ENCODE measurements at places on chromosomes 3 and 15. TPM values are rescaled to one million over a fixed set of nuclear protein-coding genes. Genes with fewer than 3 reads are reported as not detected.
A peak's percentile ranks its signal among the peaks of the same experiment; 100 is the strongest.

GRCh38 chr3:47000198-47000815, 20.8 kb downstream of the NBEAL2 start:
- DNase-seq: peak; percentile 19

DNA sequence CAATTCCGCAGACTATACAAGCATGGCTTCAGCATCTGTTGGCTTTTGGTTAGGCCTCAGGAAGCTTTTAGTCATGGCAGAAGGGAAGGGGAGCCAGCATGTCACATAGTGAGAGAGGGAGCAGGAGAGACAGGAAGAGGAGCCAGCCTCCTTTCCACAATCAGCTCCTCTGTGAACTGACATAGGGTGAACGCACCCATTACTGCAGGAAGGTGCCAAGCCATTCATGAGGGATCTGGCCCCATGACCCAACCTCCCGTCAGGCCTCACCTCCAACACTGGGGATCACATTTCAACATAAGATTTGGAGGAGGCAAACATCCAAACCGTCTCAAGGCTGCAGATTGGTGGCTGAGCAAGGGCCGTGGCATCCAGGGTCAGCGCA, 106.3 kb downstream of the LRRK1 start:
- DNase-seq: no peak

- DNase-seq: no peak
Observed at GRCh38 chr3:44958386-44958785, 17.6 kb downstream of the ZDHHC3 start.

- no peak for DNase-seq
Observed at GRCh38 chr3:34261001-34261385, 462.6 kb downstream of the PDCD6IP start.

SLC6A20 gene
- polyA plus RNA-seq: 0.02 TPM

GRCh38 chr3:106421909-106422308, 553.1 kb upstream of the CBLB start:
- DNase-seq: no peak

DNA sequence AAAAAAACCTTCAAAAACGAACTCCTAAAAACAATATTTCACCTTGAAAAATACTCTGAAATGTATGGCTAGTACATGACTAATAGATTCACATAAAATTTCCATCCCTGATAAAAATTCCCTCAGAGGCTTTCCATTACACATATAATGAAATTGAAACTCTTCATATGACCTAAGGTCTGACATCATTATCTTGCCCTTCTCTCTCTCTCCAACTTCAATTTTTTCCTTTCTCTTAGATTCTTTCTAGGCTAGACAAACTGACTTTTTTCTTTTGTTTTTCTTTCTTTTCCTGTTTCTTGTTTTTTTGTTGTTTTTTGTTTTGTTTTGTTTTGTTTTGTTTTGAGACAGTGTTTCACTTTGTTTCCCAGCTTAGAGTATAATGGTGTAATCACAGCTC, 1220.5 kb downstream of the ROBO2 start:
- DNase-seq: no peak

GRCh38 chr3:97417-98258, 98.9 kb upstream of the CHL1 start:
- DNase-seq: no peak

PLA1A gene
- polyA plus RNA-seq: not detected
